Fibroblast of the aortic adventitia (primary cell): ENCODE measurements at places on chromosomes 16 and 17. TPM values are rescaled to one million over a fixed set of nuclear protein-coding genes. Genes with fewer than 3 reads are reported as not detected.

DNA sequence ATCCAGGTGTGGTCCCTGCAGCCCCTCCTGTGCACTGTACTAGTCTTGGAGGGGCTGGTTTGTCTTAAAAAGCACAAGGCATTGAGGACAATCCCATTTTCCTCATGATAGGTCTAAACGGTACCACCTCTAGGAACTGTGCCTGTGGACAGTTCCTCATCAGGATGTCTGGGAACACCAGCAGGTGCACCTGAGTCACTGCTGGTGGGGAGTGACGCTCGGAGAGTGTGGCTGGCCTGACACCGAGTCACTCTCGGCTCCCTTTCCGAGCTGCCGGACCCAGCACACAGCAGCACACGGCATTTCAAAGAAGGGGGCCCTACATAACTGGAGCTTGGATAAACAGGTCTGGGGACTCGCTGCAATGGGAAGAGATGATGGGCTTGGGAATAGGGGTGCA lies 25.6 kb downstream of the LRRC75A start:
- no peak for DNase-seq

DNA sequence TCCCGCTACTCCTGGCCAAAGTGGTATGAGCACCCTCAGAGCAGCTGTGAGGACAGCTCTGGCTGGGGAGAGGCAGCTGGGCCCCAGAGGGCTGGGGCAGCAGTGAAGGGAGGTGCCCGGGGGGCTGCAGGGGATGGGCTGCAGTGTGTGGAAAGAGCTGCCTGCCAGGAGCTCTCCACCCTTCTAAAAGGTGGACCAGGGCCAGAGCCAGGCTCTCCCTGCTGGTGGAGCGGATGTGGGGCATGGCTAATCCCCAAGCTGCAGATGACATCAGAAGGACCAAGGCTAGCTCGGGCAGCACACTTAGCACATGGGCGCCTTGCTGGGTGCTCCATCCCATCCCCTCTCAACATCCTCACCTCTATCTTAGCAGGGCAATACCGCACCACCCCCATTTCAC lies 103.1 kb downstream of the SDK2 start:
- DNase-seq, result no peak

- DNase-seq, result peak; percentile 95
Observed at GRCh38 chr16:12062343-12063003, 85.9 kb downstream of the SNX29 start.

DNA sequence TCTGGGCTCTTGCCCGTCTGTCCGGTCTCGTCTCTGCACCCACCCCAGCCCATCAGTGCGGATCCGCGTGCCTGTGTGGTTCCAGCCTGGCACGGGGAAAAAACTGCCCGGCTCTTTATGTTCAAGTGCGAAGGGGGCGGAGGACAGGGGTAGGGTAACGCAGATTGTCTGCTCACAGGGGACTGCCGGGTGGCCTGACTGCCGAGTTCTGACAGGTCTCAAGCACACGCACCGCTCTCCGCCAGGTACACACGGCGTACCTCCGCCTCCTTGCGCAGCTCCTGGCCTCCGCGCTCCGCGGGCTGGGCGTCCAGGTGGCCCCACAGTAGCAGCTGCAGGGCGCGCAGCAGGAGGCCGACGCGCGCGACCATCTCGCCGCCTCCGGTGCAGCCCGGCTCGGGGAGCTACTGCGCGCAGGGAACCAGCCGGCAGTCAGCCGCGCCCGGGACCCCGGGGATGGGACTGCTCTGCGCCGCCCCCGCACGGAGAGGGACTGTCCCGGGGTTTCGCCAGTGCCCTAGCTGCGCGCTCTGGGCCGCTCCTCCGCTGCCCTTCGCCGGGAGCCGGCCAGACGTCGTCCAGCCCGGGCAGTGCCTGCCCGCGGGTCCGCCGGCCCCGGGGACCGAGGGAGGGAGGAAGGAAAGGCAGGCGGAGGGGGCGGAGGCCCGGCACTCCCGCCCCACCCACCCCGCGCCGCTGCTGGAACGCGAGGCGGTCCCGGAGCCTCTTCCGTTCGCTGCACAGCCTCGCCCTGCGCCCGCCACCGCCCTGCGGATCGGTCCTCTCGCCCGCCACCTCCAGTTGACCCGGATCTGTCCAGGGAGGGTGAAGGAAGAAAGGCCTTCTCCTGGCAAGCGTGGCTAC lies at the start of gene MMP28:
TSS of gene MMP28 (minus strand) at position 635 of the 864 bp plus-strand sequence. CDS start at position 371, 264 bp downstream.
- no peak for DNase-seq

GRCh38 chr17:74274709-74275340 lies 791 bp downstream of the DNAI2 start:
- DNase-seq, result no peak

The GCGR gene
- not detected in 2 replicates for total RNA-seq

The DNAH17 gene
- total RNA-seq, result not detected in 2 replicates

The GLIS2 gene
- total RNA-seq, result 3.3 and 6.6 TPM in 2 replicates
